ENCODE measurements at places on chromosomes 4 and X. TPM values are rescaled to one million over a fixed set of nuclear protein-coding genes. Genes with fewer than 3 reads are reported as not detected.

The MID1IP1 gene
- total RNA-seq = 119 TPM

The KIT gene
- 44.4 TPM for total RNA-seq

The DNAAF6 gene
- total RNA-seq = not detected

The IL2 gene
- total RNA-seq = not detected

DNA sequence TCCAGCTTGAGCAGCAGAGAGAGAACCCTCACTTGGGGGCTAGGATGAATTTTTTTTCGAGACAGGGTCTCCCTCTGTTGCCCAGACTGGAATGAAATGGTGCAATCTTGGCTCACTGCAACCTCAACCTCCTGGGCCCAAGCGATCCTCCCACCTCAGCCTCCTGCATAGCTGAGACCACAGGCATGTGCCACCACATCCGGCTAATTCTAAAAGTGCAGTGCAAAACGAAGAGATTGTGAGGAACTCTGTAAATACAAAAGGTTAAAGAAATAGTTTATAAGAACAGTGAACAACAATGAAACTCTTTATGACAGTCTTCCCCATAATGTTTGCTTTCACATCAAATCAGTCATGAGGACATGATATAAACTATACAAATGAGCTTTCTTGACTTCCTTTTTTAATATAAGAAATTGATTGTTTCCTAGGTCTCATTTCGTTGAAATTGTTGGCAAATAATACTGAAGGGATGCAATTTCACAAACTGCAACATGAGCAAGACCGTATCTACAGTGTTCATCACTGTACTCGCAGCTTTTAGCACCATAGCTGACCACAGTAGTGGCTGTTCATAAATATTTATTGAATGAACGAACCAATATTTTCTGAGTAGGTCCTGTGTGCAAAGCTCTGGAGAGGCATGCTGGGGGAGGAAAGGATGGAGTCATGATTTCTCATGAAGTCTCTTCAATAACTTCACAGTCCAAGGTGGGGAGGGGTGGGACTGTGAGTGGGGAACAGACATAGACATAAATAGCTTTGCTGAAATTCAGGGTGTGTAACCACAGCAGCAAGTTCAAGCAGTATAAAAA lies 116.1 kb downstream of the SHROOM3 start:
- no peaks in the 10 kb centered on the region for H3K27me3 ChIP-seq
- peaks cover 35% of the 10 kb centered on the region for H3K4me1 ChIP-seq
- no peaks in the 10 kb centered on the region for H3K36me3 ChIP-seq
- H3K4me3 ChIP-seq = no peak overlapping the region
- DNase-seq = peak; percentile 53

DNA sequence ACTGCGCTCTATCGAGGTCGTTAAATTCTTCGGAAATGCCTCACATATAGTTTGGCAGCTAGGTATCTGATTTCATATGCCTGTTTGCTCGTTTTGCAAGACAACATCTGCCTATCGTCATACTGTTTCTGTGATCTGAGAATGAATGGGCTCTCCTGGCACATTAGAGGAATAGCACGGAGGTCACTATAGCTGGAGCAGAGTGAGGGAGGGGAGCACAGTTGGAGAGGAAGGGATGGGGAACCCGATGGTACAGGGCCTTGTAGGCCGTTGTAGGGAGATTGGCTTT lies 552 bp downstream of the IKBKG start:
- H3K27ac ChIP-seq = peak overlapping the region; percentile 86
- H3K36me3 ChIP-seq = no peaks in the 10 kb centered on the region
- no peak for DNase-seq
- H3K27me3 ChIP-seq = no peaks in the 10 kb centered on the region

DNA sequence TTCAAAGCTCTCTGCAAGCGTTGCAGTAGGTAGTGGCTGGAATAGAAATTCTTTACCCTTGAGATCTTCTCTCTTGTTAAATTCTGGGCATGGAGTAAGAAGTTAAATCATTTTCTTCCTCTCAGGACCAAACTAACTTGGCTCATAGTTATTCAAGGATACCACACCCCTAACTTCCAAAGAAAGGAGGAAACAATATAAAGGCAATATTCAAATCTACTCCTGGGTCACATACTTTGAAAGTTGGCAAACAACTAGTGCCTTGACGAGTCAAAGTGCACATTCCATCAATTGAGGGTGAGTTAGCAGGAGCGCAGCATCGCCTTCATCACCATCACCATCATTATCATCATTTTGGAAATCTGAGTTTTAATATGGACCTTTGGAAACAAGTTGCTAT lies 20.4 kb upstream of the KIT start:
- H3K36me3 ChIP-seq = no peaks in the 10 kb centered on the region

DNA sequence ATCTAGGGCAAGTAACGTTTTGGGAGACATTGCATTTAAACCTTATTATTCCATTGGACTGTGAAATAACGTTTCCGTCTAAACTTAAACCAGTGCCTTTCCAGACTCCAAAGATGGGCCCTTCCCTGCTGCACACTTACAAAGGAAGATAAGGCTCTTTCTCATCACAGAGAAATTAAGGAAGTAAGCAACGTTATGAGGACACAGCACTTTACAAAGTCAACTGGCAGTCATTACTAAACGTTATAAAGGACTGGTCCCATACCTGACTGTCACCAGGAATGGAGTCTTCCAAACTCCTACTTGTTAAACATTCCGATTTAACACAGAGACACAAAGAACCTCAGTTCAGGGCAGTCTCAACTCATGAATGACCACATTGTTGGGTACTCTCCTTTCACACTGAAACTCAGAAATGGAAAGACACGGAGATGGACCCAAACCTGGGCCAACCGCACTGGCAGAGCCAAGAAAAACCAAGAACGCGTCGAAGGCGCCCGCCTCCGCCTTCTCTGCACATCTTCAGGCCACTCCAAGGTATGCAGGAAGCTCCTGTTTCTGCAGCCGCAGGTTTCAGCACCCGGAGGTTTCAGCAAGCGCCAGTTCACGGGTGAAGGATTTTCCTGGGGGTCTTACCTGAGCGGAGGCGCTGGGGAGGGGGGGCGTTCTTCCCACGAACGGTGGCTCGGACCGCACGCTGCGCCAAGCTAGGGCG lies 670 bp downstream of the PAPSS1 start:
- no peaks in the 10 kb centered on the region for H3K36me3 ChIP-seq
- no peaks in the 10 kb centered on the region for H3K27me3 ChIP-seq
- H3K4me3 ChIP-seq = peak overlapping the region; percentile 93
- H3K4me1 ChIP-seq = peaks cover 14% of the 10 kb centered on the region
- peak overlapping the region; percentile 88 for H3K27ac ChIP-seq
- no peak for DNase-seq

GRCh38 chrX:1481636-1482529 lies 29.2 kb upstream of the ASMTL start:
- H3K27me3 ChIP-seq = no peaks in the 10 kb centered on the region
- H3K36me3 ChIP-seq = no peaks in the 10 kb centered on the region
- no peaks in the 10 kb centered on the region for H3K4me1 ChIP-seq

DNA sequence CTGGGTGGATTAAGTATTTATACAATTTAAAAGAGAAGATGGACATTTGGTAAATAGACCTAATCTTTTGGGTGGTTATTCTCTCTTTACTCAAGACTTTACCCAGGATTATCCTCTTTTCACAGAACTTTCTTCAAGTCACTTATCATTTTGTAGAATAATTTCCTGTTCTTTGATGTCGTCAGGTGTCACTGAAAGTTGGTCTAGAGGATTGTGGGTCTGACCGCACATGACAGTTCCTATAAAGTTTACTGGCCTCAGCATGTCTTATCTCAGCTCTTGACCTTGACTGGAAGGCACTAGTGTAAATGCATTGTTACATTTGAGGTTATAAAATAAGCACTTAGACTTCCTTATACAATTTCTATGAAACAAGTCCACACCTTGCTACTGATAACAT lies 139.9 kb upstream of the SLC4A4 start:
- no peak overlapping the region for H3K27ac ChIP-seq
- H3K36me3 ChIP-seq = no peaks in the 10 kb centered on the region
- no peak overlapping the region for H3K4me3 ChIP-seq
- DNase-seq = no peak
- H3K4me1 ChIP-seq = no peaks in the 10 kb centered on the region
- H3K27me3 ChIP-seq = no peaks in the 10 kb centered on the region

GRCh38 chr4:76755756-76756155 lies 142.2 kb downstream of the SOWAHB start:
- H3K4me3 ChIP-seq = no peak overlapping the region
- peaks cover 42% of the 10 kb centered on the region for H3K36me3 ChIP-seq
- H3K27ac ChIP-seq = no peak overlapping the region
- H3K27me3 ChIP-seq = no peaks in the 10 kb centered on the region

All from esophagus muscularis mucosa (tissue), 4 donors.